Fibroblast of skin of scalp (primary cell): ENCODE measurements at places on chromosomes 16 and 17.

DNA sequence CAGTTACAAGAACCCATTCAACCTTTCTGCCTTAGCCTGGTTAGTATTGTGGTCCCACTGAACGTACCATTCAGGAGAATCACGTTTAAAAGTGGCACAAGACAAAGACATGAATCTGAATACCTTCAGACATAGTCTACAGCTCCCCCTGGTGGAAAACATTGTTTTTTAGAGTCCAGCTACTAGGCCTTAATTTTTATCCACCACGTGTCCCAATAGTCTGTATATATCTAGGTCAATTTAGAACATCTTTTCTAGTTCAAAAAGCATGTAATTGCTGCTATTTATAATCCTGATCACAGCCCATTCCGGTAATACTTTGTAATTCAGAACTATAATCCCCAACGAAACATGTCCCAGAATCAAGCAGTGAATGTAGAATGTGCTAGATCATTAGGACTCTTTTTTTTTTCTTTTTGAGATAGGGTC lies 13.7 kb upstream of the GUCY2D start:
- peak; percentile 85 for DNase-seq

DNA sequence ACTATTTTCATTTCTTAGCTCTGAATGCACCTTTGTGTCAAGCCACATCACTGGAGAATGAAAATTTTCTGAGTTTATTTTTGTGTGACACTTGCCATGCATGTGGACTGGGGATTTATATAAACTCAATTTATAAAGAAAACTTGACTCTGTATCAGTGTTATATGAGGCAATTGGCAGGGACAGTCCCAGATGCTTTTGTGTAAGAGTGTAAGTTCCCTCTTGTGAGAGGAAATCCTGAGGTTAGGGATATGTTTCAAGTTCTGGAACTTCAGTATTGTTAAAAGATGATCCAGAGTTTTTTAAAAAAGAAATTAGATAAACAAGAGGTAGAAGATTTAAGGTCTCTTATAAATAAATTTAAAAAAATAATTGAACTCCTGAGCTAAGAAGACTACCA lies 10.9 kb upstream of the CCL8 start:
- DNase-seq = no peak

GRCh38 chr17:17623904-17624303 lies 32.4 kb upstream of the PEMT start:
- no peak for DNase-seq

GRCh38 chr17:74822335-74822938 lies 37.2 kb downstream of the GRIN2C start:
- no peak for DNase-seq

DNA sequence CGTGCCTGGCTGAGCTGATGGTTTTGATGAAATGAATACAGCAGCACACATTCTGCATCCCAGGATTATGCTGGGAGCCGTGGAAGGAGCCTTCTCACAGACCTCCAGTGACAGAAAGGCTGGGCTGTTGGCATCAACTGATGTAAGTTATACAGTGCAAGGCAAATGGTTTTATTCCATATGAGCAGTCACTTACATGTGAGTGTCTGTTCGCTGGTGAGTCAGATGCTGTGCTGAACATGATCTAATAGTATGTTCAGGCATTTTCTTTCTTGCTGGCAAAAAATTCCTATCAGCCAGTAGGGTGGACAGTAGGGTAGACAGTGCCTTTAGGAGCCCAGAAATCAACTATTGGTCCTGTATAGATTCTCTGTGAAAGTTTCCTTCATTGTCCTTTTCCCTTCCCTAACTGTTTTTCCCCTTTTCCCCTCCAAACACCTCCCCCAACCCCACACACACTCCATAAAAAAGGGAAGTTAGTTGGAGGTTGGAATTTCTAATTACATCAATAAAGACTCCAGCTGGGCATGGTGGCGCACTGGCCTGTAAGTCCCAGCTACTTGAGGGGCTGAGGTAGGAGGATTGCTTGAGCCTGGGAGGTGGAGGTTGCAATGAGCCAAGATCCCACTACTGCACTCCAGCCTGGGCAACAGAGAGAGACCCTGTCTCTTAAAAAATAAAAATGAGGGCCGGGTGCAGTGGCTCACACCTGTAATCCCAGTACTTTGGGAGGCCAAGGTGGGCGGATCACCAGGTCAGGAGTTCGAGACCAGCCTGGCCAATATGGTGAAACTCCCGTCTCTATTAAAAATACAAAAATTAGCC lies 36.2 kb downstream of the LDHD start:
- DNase-seq = peak; percentile 72

DNA sequence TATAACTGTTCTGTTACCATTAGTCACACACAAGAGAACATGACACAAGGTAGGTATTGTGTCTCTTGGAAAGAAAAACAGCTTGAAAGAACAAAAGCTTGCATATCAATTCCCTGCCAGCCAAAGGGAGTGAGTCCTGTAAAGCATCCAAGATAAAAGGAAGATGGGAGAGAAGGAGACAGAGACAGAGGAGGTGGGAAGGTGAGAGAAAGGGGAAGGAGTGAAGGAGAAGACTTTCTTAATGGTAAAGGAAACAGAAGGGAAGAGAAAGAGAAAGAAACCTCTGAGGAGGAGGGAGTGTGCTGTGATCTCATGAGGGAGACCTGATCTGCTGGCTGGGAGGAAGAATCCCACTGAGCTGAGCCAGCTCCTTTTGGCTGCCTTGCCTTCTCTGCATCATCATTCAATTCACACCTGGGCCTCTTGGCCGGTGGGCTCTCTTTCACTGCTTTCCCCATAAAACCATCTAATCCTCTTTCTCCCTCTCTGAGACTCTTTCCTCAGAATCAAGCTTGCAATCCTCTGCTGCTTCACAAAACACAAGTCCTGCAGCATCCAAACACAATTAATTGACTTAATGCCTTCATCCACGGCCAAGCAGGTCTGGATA lies 271.6 kb downstream of the ABCC12 start:
- DNase-seq = no peak

DNA sequence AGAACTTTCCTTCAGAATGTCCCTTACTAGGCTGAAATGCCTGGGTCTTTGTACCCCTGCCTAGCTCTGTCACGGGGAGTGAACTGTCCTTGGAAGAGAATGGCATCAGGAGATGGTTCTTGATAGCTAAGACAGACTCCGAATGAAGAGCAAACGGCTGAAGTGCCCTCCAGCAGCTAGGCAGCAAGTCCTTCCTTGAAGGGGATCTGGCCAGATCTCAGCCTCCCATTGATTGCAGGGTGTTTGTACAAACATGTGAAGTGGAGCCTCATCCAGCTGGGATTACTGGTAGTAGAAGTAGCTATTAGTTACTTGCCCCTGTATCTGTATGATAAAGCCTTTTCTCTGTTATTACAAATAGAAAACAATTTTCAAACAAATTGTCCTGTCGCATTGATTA lies 30.9 kb downstream of the LRRC36 start:
- no peak for DNase-seq

DNA sequence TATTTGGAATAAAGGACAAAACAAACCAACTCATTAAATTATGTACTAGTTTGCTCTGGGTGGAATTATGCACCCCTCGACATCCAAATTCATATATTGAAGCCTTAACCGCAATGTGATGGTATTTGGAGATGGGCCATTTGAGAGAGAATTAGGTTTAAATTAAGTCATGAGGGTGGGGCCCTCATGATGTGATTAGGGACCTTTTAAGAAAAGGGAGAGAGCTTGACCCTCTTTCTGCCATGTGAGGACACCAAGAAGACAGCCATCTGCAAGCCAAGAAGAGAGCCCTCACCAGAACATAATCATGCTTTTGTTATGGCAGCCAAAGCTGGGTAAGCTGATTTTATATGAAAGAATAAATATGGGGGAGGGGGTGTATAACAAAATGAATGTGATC lies 2.0 kb downstream of the C16orf87 start:
- DNase-seq = no peak

GRCh38 chr17:80113033-80113484 lies 11.7 kb downstream of the GAA start:
- DNase-seq = no peak

DNA sequence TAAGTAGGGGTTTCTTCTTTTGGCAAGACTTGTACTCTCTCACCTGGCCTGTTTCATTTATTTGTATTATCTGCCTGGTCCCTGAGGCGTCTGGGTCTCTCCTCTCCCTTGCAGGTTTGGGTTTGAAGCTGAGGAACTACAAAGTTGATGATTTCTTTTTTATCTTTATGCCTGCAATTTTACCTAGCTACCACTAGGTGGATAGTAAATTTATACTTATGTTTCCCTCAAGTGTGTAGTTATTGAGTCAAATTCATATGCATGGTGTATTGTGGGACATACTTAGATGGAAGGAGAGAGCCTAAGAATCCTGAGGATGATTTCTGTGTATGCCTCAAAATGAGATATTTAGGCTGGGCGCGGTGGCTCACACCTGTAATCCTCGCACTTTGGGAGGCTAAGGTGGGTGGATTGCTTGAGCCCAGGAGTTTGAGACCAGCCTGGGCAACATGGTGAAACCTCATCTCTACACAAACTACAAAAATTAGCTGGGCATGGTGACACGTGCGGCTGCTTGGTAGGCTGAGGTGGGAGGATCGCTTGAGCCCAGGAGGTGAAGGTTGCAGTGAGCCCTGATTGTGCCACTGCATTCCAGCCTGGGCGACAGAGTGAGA lies 13.6 kb downstream of the TMEM98 start:
- no peak for DNase-seq

GRCh38 chr16:17370223-17370707 lies 100.5 kb downstream of the XYLT1 start:
- DNase-seq = peak; percentile 53

GRCh38 chr17:12342161-12342560 lies 321.5 kb downstream of the MAP2K4 start:
- no peak for DNase-seq

GRCh38 chr17:7307686-7308624 lies 527 bp downstream of the EIF5A start:
- DNase-seq = peak; percentile 38

- no peak for DNase-seq
Observed at GRCh38 chr17:8155231-8155995, 3.2 kb upstream of the PER1 start.

GRCh38 chr17:51463353-51463752 lies 203.0 kb downstream of the UTP18 start:
- no peak for DNase-seq

- no peak for DNase-seq
Observed at GRCh38 chr17:35907691-35908090, 22.9 kb downstream of the RDM1 start.

- no peak for DNase-seq
Observed at GRCh38 chr17:78180083-78180482, 6.8 kb downstream of the TK1 start.

GRCh38 chr17:68290268-68290954 lies 516 bp downstream of the SLC16A6 start:
- no peak for DNase-seq

GRCh38 chr17:80529104-80529903 lies 15.3 kb upstream of the RPTOR start:
- DNase-seq = no peak

DNA sequence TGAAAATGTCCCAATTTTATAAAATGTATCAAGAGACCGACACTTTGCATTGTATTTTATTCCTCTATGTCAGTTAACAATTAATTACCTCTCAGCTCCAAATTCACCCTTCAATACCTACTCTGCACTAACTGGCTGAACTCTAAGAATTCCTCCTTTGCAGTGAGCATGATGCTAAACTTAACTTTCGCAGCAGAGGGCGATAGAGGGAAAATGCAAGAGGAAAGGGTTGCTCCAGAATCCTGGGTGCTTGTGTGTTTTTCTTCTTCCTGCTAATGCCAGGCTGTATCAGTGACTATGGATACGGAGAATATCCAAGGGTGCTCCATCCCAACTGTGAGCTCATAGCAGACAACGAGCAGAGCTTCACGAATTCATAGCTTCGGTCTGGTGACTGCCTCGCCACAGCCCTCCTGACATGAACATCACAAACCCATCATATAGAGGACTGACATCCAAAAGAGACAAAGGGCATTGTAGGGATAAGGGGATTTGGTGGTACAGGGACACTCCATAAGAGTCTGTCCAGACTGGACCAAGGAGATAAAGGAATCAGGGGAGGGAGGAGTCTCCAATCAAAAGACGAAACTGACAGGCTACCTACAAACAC lies 172.9 kb downstream of the STX8 start:
- DNase-seq = peak; percentile 27

- no peak for DNase-seq
Observed at GRCh38 chr17:1112875-1113274, 66.9 kb downstream of the ABR start.

GRCh38 chr17:30543456-30543855 lies 66.2 kb downstream of the GOSR1 start:
- DNase-seq = no peak

DNA sequence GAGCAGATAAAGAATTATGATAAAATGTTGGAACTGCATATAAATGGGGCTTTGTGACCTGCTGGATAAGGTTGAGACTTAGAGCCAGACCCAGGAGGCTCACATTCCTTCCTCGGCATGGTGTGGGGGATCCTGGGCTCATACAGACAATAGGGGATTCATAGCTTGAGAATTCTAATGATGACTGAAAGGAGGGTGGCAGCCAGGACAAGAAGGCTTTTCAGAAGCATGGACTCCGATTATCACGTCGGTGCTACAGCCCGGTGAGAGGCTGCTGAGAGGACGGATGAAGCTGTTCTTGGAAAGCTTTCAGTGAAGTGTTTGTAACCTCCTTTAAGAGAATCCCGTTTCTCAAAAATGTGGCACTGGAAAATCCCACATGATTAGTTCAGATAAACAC lies 167.2 kb downstream of the ANKFN1 start:
- DNase-seq = no peak

DNA sequence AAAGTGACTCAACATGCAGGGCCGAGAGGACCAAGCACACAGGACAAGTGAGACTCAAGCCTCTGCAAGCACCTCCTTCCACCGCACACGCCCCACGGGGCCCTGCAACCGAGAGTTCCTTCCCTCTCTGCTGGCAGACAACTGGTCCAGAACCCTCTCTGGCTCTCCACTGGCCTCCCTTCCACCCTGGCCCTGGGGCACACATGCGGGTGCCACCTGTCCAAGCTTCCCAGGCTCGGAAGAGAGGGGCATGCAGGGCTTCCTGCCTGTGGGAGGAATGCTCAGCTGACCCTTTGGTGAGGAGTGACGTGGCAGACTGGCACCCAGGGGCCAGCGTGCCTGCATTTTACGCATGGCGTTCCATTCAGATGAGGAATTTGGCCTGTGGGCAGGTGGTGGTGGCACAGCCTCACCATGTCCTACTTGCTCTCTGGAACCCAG lies 59.8 kb downstream of the PIPOX start:
- no peak for DNase-seq

- no peak for DNase-seq
Observed at GRCh38 chr16:56298116-56298515, 106.8 kb downstream of the GNAO1 start.

DNA sequence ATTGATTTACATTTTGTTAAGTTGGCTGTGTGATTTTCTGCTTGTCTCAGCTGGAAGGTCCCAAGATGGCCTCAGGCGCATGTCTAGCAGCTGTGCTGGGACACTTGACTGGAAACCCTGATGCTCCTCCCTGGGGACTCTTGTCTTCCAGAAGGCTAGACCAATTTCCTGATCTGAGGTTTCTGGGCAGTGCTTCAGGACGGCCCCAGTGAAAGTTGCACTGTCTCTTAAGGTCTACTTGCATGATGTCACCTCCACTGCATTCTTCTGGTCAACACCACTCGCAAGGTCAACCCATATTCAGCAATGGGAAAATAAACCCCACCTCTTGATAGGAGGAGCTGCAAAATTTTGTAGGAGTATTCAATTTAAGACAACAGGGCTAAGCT lies 116.0 kb downstream of the SALL1 start:
- DNase-seq = peak; percentile 11

GRCh38 chr17:38447502-38448085 lies 19.3 kb downstream of the ARHGAP23 start:
- no peak for DNase-seq
